ENCODE measurements at places on chromosomes 7 and 10. TPM values are rescaled to one million over a fixed set of nuclear protein-coding genes. Genes with fewer than 3 reads are reported as not detected.

Gene MRC1
- 0.19 TPM for total RNA-seq

Gene SPDYE1
- total RNA-seq = not detected

Gene ZNF488
- total RNA-seq = not detected

Gene WAC
- 52.4 TPM for total RNA-seq

Gene NKX2-3
- not detected for total RNA-seq

Gene PTPRN2
- total RNA-seq = 1.7 TPM

Gene SPDYE16
- total RNA-seq = not detected

Gene SRRM3
- total RNA-seq = 0.56 TPM

Gene TMEM178B
- total RNA-seq = 2.3 TPM

Gene MSANTD7
- total RNA-seq = 18.9 TPM
